ENCODE measurements at places on chromosomes 16 and 17.

DNA sequence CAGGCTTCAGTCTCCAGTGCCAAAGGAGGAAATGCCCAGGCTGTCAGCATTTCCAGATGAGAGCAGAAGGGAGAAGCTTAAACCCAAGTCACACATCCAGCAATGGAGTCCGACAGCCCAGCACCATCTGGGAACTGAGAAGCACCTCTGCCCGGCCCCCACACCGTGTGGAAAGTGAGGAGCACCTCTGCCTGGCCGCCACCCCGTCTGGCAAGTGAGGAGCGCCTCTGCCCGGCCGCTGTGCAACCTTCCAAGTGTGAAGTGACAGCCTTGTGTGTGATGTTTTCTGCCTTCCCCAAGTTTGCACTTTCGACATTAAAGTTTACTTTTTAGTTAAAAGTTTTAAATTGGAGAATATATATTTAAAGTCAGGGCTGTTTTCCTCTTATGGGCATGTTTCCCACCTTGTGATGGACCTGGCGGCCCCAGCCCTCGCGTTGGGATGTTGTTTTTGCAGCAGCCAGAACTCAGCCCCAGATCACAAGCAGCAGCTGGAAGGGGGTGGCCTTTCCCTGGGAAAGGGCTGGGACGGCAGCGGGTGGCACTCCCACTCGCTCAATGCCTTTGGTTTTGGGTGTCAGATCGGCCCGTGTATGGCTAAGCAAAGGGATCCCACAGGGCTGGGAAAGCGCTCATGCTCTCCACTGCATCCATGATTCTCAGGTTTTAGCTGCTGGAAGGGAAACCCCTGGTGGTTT, 7.2 kb downstream of the CCDC137 start:
- DNase-seq: no peak

DNA sequence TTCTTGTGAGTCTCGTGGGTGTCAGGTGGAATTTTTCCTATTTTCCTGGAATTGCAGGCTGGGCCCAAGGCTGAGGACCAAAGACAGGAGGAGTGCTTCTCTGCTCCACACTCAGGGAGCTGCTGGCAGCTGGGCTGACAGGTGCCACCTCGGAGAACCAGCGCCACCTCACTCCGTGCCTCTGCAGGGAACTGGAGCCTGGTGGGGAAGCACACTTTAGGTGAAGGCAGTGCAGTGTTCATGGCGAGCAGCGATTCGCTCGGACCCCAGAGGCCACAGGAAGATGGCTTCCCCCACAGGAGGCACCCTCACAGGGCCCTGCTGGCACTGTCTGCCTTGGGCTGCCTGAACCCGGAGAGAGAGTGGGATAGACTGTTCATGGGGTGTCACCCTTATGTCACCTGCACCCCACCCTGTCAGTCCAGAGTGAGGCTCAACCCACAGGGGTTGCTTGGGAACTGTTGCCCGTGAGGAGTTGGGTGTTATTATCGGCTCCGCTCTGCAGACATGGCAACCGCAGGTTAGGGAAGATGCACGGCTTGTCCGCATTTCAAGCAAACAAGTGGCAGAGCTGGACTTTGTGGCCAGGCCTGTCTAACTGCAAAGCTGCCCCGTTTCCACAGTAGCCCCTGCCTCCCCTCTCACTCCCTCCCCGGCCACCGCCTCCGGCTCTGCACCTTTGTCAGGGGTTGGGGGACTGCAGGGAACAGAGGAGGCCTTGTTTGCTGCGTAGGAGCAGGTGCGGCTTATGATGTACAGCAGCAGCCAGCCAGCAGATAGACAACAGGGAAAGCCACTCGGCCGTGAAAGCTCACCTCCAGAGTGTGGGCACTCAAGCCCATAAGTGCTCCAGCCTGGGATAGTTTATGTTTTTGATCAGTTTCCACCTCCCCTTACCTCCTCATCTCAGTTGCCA, 15.5 kb downstream of the TBC1D24 start:
- DNase-seq: no peak

DNA sequence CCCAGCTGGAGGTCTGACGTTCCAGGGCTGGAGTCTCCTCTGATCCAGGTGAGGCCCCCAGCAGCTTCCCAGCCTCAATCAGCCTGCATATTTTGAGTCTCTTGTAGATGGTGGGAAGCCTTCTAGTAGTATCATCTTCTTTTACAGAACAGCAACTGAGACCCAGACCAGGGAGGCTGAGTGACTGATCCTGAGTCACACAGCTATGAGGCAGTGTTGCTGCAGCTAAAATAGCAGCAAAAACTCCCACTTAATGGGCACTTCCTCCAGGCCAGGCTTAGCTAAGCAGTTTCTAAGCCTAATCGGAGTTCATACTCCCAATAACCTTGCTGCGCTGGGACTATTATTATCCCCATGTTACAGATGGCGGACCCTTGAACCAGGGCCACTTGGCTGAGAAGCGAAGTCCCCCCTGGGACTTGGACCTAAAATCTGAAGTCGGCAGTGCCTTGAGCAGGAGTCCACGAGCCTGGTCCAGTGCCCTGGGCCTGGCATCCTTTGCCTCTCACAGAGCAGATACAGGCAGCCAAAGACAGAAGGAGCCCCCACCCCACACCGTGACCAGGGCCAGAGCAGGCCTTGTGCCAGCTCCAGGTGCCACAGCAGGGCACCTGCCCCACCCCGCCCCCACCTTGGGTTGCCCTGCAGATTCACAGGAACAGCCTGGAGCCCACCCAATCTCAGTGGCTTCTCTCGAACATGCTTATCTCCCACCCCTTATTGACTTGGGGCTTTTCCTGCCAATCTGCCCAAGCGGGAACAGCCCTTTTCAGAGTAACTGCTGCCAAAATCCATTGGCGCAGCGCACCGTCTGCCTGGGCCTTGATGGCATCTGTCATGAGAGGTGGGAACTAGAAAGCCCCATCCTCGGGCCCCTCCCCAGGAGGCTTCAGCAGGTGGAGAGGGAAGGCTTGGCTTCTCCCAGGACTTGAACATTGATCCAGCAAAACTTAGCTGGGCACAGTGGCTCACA, 65.1 kb downstream of the SOCS1 start:
- no peak for DNase-seq

GRCh38 chr16:27425961-27426360, 24.0 kb downstream of the IL21R start:
- DNase-seq: no peak

- no peak for DNase-seq
These were observed 110.7 kb upstream of the NOL11 start for GRCh38 chr17:67606896-67607604.

DNA sequence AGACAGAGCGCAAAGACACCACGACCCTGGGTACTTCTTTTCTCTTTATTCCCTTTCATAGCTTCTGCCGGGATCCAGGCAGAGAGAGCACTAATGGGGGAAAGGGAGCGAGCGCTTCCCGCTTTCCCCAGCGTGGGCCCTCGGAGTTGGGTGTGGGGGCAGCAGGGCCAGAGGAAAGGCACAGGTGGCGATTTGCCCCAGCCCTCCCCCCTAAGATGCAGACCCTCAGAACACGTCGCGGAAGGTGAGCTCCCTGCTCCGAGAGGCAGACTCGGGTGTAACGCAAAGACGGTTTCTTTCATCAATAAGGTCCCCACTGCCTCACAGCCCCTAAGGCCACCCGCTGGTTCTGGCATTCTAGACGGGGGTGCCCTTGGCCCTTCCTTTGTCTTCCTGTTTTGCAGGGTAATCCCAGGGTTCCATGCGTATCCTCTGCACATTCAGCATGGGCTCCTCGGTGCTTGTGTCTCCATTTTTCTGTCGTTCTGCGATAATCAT, 570 bp upstream of the NME3 start:
- DNase-seq: no peak

DNA sequence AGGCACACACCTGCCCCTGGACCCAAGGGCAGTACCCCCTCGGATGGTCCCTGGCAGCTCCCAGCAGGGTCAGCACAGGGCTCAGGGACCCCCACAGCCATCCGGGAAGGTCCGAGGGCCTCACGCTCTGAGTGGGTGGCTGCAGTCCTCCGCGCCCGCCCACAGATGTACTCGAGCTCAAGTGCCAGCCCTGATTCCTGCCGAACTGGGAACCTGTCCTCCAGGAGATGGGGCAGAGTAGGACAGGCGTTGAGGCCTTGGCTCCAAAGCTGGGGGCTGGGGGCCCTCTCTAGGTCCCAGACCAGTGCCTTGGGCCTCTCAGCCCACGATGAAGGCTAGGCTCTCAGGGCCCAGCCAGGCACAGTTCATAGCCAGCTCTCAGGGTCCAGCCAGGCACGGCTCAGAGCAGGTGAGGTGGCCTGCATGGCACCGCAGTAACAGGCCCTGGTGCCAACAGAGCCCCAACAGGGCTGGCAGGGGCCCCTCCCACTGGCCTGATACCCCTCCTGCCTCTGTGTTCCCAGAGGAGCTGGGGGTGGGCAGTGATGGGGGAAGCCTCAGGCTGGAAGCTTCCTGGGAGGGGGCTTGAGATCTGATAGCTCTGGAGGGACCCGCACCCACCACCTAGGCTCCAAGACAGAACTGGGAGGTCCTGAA, 35.5 kb upstream of the PVALEF start:
- no peak for DNase-seq

- no peak for DNase-seq
These were observed 9.7 kb downstream of the RAP1GAP2 start for GRCh38 chr17:2805961-2806360.

GRCh38 chr17:77736721-77737120, 221.8 kb upstream of the TNRC6C start:
- DNase-seq: peak; percentile 15

DNA sequence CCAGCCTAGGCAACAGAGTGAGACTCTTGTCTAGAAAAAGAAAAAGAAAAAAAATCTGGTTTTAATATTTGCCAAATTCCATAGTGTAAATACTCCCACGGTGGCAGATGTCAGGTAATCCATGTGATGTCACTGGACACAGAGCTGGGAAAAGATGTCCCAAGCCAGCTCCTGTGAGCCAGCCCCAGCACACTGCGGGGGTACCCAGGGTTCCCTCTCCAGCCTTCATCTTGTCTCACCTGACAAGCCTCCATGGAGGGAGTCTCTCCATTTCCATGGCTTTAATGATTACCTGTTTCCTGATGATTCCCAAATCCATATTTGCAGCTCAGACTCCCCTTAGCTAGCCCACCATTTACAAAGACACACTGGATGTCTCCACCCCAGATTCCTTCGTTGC, 4.6 kb downstream of the CD300LB start:
- no peak for DNase-seq

DNA sequence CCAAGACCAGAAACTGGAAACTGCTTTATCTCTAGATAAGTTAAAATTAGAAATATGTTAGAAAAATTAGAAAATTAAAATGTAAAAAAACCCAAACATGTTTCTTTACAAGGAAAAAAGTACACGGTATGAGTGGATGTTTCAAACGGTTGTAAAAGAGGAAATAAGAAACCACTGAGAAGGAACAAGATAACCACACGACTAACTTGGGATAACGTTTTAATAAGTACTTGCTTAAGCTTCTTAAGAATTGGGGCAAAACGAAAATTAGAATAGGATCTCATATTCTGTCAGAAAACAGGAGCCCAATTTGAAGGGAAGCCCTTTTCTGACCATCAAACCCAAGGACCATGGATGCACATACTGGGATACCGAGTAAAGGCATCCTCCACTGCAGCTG, 31.0 kb downstream of the MBTPS1 start:
- no peak for DNase-seq

DNA sequence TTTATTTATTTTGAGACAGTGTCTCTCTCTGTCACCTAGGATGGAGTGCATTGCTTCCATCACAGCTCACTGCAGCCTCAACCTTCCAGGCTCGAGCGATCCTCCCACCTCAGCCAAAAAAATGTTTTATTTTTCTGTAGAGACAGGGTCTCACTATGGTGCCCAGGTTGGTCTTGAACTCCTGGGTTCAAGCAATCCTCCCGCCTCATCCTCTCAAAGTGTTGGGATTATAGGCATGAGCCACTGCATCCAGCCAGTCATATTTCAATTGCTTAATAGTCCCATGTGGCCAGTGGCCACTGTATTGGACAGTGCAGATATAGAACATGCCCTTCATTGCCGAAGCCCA, 15.3 kb downstream of the TMC7 start:
- DNase-seq: no peak

DNA sequence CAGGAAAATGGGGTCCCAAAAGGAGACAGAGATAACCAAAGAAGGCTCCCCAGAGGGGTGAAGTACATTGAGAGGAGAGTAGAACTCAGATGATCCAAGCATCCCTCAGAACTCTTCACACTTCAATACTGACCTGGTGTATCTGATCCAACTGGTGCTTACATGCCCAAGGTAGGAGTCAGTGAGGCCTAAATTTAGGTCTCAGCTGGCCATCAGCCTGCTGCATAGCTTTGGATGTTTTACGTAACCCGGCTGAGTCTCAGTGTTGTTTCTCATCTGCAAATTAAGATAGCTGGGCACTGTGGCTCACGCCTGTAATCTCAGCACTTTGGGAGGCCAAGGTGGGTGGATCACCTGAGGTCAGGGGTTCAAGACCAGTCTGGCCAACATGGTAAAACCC, 11.6 kb upstream of the GOSR2 start:
- no peak for DNase-seq
